Stimulated activated CD4-positive, alpha-beta T cell treated with anti-CD3 and anti-CD28 coated beads, Interleukin-15, amount 100 ng/mL, for 1 hour (primary cell): ENCODE measurements at places on chromosomes 4 and X.

DNA sequence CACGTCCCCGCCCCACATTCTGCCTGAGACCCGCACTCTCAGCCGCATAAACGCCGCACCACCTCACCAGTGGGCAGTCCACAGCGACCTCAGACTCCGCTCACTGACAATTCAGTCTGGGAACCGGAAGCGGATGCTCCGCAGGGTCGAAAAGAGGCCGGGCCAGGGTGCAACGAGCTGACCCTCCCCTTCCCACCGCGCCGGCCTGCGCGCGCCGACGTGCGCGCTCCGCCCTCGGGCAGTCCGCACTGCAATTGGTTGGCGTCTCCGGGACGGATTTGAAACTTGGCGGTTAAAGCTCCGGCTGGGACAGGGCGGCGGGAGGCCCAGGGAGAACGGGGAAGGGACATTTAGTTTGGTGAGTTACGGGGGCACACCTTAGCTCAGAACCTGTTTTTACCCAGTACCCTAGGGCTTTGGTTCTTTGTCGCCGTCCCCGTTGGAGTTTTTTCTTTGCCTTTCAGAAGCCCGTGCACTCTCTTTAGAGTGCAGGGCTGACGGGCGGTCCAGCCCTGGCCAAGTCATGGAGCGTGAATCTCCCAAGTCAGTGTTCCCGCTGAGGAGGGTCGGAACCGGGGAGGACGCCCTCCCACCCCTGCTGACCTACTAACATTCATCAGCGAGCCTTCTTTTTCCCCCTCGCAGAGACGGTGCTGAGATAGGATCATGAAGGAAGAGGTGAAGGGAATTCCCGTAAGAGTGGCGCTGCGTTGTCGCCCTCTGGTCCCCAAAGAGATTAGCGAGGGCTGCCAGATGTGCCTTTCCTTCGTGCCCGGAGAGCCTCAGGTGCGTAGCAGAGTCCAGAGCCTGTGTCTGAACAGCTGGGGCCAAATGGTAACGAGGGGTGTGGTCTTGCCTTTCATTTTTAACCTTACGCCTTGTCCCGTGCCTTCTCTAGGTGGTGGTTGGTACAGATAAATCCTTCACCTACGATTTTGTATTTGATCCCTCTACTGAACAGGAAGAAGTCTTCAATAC lies at the start of the genes KIF4A and PDZD11:
Gene KIF4A (plus strand): TSS at position 312 of the 978 bp plus-strand sequence. CDS start 355 bp downstream, at position 667.
Gene PDZD11 (minus strand): TSS at position 135 of the 978 bp plus-strand sequence. CDS start 586 bp downstream, outside the sequence.
- DNase-seq = peak; percentile 56

GRCh38 chr4:37623125-37623524 lies 63.1 kb downstream of the RELL1 start:
- DNase-seq = no peak

DNA sequence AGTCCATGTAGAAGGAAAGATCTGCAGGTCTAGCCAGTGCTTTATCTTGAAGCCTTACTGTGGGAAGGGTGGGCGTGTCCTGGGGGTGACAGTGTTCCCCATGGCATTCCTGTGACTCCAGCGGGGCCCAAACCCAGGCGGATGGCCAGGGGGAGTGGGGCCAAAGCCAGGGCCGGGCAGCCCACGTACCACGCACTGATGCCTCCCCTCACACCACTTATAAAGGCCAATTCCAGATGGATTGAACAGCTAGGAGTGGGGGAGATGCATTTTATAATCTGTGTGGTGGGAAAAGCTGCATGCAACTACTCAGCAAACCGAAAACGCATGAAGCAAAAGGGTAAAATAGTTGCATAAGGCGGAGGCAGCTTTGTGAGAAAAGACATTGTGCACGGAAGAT lies 36.4 kb downstream of the NELFA start:
- no peak for DNase-seq

DNA sequence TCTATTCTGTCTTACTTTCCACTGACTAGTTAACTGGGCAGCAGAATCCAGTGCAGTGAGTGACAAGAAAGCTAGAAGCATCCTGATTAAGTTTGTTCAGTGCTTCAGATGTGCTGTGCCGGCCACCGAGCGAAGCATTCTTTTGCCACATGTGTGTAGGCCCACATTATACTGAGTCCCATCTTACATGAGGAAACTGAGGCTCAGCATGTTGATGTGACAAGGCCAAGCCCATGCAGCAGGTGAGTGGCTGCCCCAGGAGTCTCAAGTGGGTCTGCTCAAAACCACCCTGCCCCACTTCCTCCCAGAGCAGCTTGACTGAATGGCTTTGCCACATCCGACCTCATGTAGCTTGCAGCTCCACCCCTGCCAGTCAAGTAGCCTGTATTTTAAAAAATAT lies 50.5 kb downstream of the RHOH start:
- peak; percentile 35 for DNase-seq

GRCh38 chr4:144509088-144510015 lies 136.6 kb upstream of the HHIP start:
- DNase-seq = no peak

DNA sequence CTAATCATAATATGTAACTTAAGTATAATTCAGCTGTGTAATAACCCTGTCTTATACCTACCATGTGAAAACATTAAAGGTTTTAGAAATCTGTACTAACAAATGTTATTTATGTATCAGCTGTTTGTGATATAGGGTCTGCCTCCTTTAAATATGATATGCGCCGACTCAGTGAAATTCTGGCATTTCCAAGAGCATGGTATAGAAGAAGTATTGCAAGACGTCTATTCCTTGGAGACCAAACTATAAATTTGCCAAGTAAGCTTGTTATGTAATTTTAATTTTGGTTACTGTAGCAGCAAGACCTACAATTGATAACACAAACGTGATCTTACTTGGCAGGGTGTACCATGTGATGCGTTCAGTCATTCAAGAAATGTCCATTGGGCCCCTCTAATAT lies 32.3 kb upstream of the ADAD1 start:
- no peak for DNase-seq

GRCh38 chr4:25485104-25485503 lies 108.0 kb downstream of the ANAPC4 start:
- no peak for DNase-seq

GRCh38 chr4:73631565-73632226 lies 11.5 kb upstream of the RASSF6 start:
- DNase-seq = no peak

GRCh38 chr4:159071969-159072765 lies 30.7 kb upstream of the RAPGEF2 start:
- no peak for DNase-seq

- no peak for DNase-seq
Observed at GRCh38 chrX:49710744-49711319, 15.0 kb upstream of the PAGE1 start.

- no peak for DNase-seq
Observed at GRCh38 chr4:25755911-25756310, 100.3 kb downstream of the SLC34A2 start.

DNA sequence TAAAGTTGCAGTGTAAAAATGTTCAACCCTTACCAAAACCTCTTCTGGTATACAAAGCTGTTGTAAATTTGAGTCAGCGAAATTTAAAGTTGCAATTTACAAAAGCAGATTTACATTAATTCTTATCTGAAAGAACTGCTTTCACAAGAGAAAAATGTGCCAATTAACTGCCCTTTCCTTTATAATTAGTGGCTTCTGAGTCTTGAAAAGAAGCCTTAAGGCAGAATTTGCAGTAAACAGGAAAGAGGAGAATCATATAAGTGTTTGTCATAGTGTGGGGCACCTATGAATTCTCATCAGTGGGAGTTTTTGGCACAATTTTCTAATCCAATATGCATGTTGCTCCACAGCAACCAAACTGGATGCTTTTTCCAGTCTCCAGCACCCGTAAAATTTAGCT lies 125.3 kb upstream of the GABRG1 start:
- no peak for DNase-seq

- no peak for DNase-seq
Observed at GRCh38 chr4:31126881-31127398, 406.8 kb downstream of the PCDH7 start.

GRCh38 chr4:147318586-147318985 lies 162.3 kb upstream of the EDNRA start:
- no peak for DNase-seq

DNA sequence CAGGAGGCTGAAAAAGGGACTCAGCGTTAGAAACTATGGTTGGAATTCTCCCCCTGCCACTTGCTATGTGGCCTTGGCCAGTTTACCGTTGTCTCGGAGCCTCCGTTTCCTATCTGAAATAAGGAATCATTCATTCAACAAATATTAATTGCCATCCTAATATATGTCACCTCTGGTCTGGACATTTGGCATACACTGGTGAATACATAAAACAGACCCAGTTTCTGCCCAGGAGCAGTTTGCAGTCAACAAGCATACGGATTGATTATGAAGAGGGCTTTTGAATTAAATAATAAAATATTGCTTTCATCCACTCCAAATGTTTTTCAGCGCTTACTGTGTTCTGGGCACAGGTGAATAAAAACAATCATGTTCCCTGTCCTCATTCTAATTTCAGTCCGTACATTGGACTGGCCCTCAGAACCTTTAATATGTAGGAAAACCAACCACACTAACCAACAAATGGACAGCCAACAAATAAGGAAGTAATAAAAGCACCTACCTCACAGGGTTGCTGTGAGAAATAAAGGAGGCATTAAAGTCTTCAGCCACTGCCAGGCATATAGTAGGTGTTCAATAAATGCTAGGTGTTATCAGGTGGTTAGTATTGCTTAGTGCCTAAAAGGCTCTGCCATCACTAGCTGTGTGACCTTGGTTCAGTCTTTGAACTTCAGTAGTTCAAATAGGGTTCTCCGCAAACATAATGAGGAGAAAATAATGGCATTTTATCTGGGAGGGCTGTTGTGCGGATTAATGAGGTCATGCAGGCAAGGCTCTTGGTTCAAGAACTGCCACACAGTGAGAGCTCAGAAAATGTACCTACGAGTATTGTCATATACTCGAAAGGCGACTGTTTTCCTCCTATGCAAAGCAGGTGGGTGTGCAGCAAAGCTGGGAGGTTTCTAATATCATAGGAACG lies 7.3 kb upstream of the GSX2 start:
- no peak for DNase-seq
